Mesendoderm (in vitro differentiated cells): ENCODE measurements at places on chromosomes 13 and 19.

GRCh38 chr13:50801087-50801931 is 42.2 kb downstream of the DLEU7 start:
- peak; percentile 81 for DNase-seq

DNA sequence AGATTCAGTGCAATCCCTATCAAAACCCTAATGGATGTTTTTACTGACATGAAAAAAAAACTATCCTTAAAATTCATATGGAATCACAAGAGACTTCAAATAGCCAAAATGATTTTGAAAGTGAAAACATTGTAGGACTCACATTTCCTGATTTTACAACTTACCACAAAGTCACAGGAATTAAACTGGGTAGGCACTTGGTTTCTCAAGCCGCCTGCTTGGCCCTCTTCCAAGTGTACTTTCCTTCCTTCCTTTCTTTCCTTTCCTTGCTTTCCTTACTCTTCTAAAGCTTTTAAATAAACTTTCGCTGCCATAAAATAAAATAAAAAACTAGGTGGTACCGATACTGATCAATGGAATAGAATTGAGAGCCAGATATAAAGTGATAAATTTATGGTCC is 21.0 kb upstream of the CD33 start:
- no peak for DNase-seq

DNA sequence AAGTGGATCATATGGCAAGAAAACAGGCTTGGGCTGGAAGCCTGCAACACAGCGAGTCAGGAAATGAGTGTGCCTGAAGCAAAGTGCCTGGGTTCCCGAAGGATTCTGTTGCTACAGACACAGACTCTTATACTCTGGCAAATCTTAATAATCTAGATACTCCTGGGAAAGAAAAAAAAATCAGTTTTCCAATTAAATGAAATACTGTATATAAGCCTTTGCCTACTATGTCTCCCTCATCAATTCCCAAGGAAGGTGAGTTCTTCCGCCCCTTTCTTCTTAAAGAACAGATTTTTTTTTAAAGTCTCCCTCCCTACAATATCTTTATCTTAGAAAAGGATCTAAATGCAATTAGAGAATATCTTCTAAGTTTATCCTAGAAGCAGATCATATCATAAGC is 10.3 kb downstream of the ZFP82 start:
- DNase-seq: no peak

DNA sequence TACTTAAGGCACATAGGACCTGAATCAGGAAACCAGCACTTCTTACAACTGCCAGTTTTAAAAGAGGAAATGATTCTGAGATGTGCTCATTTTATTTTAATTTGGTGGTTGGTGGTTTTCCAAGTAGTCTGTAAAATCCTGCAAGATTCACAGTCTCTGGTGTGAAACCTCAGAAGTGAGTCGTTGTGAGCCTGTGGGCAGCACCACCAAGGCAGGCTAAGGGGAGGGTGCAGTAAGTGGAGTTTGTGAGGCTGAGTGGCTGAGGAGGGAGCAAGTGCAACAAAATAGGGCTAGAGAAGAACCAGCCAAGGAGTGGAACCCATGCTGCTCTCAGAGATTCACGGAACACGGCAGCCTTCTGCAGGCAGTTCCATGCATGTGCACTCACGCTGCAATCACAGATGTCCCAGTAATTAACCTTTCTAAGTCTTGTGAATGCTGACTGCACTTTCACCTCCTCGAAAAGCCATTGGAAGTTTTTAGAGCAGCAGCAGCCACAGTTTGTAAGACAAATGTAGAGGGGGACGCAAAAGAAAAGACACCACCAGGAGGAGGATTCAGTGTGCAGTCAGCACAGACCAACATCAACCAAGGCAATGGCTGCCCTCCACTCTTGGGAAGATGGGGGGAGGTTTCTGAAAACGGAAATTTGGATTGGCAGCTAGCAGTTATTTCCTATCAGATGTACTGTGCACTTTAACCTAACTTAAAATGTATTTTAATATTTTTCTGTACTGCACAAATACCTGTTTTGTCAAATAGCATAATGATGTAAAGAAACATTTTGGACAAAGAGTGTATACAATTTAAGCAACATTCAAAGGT is 44.9 kb downstream of the ESD start:
- no peak for DNase-seq

- DNase-seq: peak; percentile 59
These were observed 546 bp downstream of the TBC1D4 start for GRCh38 chr13:75481176-75482069.
